Astrocyte of the cerebellum (primary cell): ENCODE measurements at places on chromosomes 5 and 9.
A peak's percentile ranks its signal among the peaks of the same experiment; 100 is the strongest.

DNA sequence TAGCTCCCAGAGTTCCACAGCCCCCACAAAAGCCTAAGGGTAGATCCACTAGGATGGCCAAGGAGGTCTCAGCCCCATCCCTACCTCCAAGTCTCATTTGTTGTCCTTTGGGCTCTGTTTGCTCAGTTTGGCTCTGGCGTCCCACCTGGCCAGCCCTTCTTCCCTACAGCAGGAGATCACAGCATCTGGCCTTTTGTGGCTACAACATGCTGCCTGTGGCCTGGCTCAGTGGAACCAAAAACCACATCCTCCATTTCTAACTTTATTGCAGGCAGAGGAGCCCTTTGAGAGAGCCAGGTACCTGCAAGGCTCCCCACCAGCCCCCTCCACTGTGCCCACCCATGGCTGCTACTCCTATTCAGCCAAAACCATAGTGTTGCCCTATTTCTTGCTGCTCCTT is 11.4 kb downstream of the JADE2 start:
- peak; percentile 42 for DNase-seq

- DNase-seq, result no peak
These were observed 13.1 kb upstream of the CMBL start for GRCh38 chr5:10320793-10321192.

GRCh38 chr5:137035480-137035878 is 463.6 kb downstream of the SPOCK1 start:
- DNase-seq, result no peak

GRCh38 chr5:57887851-57888621 is 405.4 kb upstream of the ACTBL2 start:
- DNase-seq, result peak; percentile 59

GRCh38 chr5:135139381-135140134 is 105.5 kb upstream of the PITX1 start:
- DNase-seq, result peak; percentile 9

DNA sequence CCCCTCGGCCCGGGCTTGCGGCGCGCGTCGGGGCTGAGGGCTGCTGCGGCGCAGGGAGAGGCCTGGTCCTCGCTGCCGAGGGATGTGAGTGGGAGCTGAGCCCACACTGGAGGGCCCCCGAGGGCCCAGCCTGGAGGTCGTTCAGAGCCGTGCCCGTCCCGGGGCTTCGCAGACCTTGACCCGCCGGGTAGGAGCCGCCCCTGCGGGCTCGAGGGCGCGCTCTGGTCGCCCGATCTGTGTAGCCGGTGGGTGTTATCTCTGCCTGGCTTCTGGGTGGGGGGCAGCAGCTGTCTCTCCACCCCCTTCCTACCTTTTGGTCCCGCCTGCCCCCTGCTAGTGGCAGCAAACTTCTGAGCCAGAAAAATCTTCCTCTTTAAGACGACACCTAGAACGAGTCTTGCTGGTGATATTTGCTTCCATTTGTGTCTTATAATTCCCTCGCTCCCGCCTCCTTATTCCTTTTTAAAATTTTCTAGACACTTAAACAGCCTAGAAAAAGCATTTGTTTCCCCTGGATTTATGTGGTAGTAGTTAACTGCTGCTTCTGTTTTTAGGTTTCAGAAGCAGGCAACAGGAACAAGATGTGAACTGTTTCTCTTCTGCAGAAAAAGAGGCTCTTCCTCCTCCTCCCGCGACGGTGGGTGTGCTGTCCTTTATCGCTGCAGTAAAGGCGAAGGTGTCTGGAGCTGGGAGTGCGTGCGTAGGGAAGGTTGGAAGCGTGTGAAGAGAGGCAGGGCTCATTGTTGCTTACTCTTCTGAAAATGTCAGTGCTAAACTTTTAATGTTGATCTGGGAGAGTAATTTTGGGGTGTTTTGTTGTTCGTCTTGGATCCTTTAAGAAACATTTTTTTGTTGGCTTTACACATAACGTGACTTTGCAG is 554 bp downstream of the JAK2 start:
- DNase-seq, result no peak

- no peak for DNase-seq
These were observed 534.5 kb downstream of the EBF1 start for GRCh38 chr5:158565017-158565789.

DNA sequence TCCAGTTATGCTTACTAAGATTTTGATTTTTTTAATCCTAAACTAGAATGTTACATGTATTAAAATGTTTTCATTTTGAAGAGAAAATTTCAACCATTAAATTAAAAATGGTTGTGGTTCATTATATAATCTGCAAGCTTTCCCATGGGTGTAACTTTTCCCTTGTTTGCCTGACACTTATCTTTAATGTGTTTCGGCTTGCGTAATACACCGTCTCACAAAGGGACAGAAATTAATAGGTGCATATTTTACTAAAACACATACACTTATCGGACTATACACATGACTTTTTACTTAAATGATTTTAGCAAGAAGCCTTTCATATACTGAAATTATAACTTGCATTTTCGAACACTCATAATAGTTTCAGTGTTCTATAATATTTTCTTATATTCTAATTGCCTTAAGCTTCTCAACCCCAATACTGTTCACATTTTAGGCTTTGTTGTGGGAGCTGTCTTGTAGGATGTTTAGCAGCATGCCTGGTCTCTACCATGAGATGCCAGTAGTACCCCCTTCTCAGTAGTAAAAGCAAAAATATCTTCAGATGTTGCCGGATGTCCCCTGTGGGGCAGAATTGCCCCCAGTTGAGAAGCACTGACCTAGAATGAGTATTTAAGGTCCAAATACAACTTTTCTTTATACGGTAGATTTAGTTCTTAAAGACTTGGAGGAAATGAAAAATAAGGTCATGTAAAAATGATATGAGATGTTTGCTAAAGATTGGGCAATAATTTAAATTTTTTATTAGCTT is 28.6 kb downstream of the UGCG start:
- DNase-seq, result no peak

DNA sequence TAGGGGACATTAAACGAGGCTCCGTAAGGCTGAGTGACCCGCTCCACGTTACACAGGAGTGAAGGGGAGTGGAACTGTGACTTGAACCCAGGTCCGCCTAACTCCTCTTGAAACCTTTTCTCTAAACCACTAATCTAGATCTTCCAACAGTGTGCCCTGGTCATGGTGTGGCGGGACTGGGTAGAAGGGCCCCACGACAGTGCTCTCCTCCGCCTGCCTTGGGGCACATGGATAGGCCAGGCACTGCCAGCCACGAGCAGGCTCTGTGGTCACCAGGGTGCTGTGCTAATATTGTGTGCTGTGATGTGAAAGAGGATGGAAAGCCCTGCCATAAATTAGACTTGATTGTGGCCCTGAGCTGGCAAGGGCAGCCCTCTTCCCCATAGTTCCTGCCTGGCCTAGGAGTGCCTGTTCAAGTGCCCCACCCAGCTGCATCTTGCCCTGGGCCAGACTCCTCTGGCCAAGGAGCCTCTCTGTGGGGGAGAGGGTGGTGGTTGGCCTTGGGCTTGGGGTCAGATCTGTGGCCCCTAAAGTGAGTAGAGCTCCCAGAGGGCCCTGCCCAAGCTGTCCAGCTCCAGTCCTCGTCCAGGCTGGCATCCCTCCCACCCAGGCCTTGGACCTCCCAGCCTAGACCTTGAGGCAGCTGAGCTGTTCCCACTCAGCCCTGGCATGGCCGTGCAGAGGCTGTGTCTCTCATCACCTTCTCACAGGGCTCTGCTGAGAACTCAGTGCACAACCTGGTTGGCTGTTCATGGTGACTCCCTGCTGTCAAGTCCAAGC is 67.8 kb upstream of the TBC1D2 start:
- no peak for DNase-seq

GRCh38 chr9:131423171-131423581 is 29.3 kb downstream of the PRRC2B start:
- DNase-seq, result peak; percentile 88

DNA sequence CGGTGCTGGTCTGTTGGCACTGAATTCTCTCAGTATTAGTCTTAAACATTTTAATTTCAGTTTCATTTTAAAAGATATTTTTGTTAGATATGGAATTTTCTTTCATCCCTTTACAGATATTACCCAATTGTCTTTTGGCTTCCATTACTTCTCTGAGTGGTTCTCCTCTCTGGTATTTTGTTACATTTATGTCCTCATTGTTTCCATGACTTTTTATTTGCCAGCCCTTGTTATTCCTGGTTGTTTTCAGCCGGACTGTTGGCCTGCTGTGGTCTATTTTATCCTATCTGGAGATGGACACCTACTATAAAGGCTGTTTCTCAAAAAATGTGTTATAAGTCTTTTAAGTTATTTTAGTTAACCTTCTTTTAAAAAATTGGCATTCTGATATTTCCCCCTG is 117.2 kb downstream of the ARHGEF28 start:
- DNase-seq, result no peak

DNA sequence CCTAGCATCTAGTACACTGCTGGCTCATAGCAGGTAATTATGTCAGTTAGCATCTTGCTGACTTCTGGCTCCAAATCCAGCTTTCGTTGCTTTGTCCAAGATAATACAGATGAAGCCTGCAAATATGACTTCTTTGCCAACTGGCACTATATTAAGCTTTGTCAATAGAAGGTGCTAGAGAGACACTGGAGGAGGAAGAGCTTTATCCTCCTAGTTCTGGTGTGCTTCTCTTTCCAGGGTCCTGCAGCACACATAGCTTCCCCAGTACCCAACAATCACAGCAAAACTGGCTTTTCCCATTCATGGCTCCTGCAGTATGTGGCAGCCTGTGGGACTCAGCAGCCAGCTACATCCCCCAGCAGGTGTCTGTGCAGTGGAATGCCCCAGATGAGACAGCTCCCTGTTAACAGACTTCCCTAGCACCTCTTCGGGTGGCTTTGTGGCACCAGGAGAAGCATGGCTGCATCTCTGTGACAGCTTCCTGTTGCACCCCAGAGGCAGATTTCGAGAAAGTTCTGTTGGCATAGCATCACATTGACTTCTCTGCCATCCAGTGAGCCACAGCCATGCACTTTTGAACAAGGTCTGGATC is 147.8 kb downstream of the OXCT1 start:
- DNase-seq, result no peak

- DNase-seq, result peak; percentile 90
These were observed 51.9 kb upstream of the ZBED3 start for GRCh38 chr5:77139001-77139400.

GRCh38 chr5:20680718-20681302 is 692.8 kb upstream of the CDH18 start:
- no peak for DNase-seq

DNA sequence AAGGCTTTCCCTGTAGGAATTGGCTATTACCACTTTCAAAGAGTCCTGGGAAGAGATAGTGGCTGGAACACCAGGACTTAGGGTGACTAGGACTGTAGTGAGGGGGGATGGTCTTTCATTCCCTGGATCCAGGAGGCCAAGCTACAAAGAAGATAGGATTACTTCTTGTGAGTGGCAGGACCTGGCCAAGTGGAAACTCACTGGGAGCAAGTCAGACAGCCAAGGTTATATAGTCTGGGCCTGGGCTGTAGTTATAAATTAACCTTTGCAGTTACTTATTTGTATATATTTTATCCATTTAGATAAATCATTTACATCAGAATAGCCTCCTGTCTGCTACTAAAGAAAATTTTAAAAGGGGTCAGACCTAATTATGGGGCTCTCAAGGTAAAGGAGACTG is 124.3 kb downstream of the TLR4 start:
- DNase-seq, result no peak

- DNase-seq, result no peak
These were observed 10.6 kb upstream of the ANGPTL2 start for GRCh38 chr9:127132921-127133647.

DNA sequence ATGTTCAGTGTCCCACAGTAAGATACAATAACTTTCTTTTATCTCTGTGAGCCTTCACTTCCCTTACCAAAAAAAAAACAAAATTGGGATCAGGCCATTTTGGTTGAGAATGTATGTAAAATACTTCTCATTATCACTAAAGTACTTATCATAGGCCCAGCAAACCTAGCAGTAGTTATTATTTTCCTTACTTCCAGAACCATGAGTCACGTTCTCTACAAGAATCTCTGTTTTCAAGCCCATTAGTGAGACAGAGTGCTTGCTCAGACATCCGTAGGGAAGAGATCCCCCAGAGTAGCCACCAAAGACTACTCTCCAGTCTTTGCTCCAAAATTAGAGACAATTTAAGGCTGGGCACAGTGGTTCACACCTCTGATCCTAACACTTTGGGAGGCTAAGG is 103.9 kb upstream of the NR5A1 start:
- DNase-seq, result no peak

GRCh38 chr9:37512437-37512836 is 26.7 kb downstream of the POLR1E start:
- no peak for DNase-seq
